H7 (cell line): ENCODE measurements at places on chromosomes 12 and 14.

GRCh38 chr14:24806061-24806678 lies 172.2 kb upstream of the GZMB start:
- DNase-seq = peak; percentile 64

- DNase-seq = peak; percentile 15
These were observed 171.6 kb downstream of the FBXL14 start for GRCh38 chr12:1422604-1423315.

GRCh38 chr12:29889737-29890136 lies 106.0 kb upstream of the TMTC1 start:
- peak; percentile 64 for DNase-seq

DNA sequence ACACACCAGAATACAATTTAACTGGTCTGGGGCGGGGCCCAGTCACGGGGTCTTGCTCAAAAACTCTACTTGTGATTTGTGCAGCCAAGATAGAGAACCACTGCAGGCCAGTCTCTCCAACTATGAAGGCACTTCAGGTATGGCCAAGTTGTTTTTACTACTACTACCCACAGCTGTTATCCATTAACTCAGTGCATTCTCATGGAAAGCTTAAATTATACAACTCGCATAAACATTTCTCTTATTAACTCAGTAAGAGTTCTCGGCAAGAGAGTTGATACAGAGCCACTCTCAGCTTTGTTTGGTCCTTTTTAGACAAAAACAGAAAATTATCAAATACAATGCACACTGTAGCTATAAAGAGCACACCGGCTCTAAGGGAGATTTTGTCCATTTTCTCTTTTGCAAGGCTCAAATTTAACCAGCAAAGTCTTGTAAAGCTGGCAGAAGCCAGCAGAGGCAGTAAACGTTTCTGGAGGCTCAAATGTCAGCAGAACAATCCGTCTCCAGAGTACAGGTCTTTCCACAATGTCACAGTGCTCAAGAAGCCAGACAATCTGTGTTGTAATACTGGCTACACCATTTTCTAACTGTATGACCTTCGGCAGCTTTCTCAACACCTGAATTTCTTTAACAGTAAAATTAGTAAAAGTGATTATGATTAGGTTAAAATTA lies 85.9 kb downstream of the PTGER2 start:
- peak; percentile 16 for DNase-seq

- no peak for DNase-seq
These were observed 206.6 kb upstream of the PRMT8 start for GRCh38 chr12:3284405-3284804.

DNA sequence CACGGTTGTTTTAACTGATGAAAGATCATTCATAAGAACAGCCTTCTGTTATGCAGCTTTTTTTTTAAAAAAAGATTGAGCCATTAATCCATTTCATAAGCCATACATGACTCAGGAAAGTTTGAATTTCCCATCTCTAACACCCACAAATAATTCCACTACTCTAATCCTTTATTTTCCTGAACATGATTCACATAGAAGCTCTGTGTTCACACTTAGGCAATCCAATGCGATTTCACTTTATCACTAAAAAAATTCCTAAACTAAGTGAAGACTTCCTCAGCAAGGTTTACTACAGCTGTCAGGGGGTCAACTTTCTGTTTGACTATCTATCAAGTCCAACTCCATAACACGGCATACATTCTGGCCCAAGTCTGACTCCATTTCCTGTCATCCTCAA lies 25.9 kb downstream of the PKP2 start:
- DNase-seq = no peak

GRCh38 chr14:51546099-51546498 lies 105.6 kb upstream of the FRMD6 start:
- no peak for DNase-seq

DNA sequence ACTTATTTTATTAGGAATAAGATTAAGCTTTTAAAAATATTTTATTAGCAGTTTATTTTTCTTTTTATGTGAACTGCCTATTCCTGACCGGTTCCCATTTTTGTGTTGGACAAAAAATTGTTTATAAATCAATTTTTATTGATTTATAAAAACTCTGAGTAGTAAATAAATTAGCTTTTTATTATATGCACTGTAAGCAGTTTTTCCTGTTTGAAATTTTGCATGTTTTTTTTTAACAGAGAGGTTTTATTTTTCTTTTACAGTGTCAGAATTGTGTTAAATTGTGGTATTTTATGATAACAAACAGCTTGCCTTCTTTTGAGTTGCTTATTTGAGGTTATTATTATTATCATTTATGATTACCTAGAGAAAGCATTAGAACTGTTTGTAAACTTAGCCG lies 68.1 kb downstream of the FOXA1 start:
- DNase-seq = no peak

DNA sequence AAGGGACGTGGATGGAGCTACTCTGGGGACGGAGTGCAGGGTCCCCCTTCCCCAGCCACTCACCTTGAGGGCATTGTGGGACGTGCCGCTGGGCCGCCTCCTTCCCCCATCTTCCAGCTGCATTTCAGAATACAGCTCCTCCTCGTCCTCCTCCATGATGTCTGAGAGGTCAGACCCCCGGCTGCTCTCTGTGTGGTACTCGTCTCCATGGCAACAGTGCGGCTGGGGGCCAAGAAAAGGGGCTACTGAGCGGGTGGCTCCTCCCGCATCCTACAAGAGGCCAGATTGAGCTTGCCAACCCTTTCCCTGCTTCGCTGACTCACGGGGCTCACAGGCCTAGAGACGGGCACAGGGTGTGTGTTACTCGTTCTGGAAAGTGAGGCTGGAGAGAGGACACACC lies 90.4 kb downstream of the PIWIL1 start:
- peak; percentile 72 for DNase-seq

DNA sequence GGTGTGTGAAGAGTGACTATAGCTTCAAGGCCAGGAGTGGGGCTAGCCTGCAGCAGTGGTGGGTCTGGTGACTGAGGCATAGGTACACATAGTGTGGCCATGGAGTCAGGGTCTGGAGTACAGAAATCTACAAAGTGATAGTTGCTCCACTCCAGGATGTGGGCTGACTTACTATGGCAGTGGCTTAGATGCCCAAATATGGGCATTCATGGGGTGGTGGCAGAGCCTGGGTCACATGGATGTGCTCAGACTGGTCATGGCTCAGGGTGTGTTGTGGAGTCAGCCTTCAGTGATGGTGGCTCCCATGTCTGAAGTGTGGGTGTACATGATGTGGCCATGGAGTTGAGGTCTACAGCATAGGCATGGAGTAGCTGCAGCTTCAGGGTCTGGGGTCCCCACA lies 27.3 kb downstream of the CLEC6A start:
- no peak for DNase-seq

DNA sequence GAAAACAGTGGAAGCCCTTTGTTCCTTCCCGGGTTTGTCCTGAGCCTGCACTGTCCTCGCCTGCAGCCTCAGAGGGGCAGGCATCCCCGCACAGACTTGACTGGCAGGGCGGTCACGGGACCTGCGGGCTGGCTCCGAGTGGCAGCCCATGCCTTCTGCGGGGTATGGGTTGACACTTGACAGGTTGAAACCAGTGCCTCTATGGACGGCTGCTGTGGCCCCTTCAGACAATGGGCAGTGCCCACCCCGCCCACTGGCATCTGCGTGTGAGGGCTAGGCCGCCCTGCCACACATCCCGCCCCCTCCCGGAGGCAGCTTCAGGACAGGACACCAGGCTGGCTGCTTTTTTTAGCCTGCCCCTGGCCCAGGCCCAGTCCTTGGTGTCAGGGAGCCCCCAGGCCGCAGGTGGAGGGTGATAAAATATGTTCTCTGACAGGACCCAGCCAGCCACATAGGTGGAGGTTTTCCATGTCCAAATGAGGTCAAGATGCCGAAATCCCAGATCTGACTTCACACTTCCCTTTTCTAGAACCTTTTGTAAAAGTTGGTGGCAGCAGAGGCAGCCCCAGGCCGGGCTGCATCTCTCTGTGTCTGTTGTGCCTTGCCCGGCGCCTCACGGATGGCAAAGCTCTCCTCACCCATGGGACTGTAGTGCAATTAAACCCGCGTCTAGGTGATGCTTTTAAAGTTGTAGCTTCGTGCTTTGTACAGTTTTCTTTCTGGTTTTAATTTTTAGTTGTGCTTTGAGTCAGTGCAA lies 10.0 kb downstream of the ANKRD9 start:
- DNase-seq = no peak

GRCh38 chr14:71471634-71472355 lies 460.4 kb upstream of the RGS6 start:
- DNase-seq = no peak

- no peak for DNase-seq
These were observed 24.0 kb upstream of the TSPAN11 start for GRCh38 chr12:30902596-30902995.

GRCh38 chr14:93540235-93540634 lies 109.5 kb downstream of the UNC79 start:
- no peak for DNase-seq

GRCh38 chr14:89833120-89833532 lies 121.4 kb downstream of the EFCAB11 start:
- DNase-seq = no peak

GRCh38 chr12:58502226-58502625 lies 418.1 kb downstream of the LRIG3 start:
- no peak for DNase-seq

GRCh38 chr12:12017798-12018197 lies 52.9 kb upstream of the BCL2L14 start:
- DNase-seq = peak; percentile 82

DNA sequence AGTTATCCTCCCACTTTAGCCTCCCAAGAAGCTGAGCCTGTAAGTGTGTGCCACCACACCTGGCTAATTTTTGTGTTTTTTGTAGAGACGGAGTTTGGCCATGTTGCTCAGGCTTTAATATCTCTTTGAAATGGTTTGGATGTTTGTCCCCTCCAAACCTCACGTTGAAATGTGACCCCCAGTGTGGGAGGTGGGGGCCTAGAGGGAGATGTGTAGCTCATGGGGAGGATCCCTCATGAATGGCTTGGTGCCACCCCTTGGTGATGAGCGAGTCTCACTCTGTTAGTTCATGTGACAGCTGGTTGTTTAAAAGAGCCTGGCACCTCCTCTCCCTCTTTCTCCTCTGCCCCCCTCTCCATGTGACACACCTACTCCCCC lies 23.6 kb upstream of the TTC7B start:
- no peak for DNase-seq

- DNase-seq = no peak
These were observed 6.6 kb downstream of the PTHLH start for GRCh38 chr12:27965966-27966365.

DNA sequence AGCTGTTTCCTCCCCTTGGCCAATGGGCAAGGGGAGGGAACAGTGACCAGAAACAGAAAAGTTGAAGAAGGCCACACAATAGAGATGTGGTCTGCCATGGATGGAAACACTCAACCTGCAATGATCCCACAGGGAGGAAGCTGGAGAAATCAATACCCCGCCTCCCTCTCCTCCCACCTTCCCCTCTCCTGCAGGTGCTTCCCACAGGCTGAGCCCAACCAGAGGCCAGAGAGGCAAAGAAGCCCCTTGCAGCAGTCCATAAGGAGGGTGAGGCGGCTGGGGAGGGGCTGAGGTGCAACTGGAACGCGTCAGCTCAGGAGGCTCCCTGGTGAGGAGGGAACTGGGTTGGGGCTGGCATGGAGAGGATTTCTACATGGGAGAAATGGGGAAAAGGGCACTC lies 84.0 kb downstream of the RNF34 start:
- DNase-seq = peak; percentile 42

DNA sequence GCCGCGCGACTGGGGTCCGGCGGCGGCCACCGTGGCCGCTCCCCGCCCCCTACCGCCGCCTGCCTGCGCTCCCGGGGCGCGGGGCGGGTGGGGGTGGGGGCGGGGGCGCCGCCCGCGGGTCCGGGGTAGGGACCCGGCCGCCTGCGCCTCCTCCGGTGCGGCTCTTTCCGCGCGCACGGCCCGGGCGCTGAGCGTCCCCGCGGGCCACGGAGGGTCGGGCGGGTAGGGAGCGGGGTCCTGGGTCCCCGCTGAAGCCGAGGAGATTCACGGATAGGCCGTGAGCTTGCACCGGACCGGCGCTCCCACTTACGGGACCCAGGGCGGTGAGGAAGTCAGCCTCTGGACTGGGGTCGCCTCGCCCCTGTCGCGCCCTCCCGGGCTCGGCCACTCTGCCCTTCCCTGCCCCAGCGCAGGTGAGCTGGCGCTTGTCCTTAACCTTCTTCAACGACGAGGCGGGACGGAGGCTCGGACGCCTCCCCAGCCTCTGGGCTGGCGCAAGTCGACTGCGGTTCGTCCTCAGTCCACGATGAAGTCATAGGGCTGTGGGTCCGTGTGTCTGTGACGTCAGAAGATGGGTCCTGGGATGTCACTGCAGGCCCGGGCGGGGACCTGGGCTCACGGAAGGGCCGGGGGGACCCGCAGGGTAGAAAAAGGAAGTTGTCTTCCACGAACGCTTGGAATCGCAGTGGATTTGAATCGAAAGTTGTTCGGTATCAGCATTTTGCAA lies 514 bp downstream of the FBXO34 start:
- DNase-seq = peak; percentile 82

GRCh38 chr14:34069854-34070582 lies 119.1 kb upstream of the EGLN3 start:
- no peak for DNase-seq

DNA sequence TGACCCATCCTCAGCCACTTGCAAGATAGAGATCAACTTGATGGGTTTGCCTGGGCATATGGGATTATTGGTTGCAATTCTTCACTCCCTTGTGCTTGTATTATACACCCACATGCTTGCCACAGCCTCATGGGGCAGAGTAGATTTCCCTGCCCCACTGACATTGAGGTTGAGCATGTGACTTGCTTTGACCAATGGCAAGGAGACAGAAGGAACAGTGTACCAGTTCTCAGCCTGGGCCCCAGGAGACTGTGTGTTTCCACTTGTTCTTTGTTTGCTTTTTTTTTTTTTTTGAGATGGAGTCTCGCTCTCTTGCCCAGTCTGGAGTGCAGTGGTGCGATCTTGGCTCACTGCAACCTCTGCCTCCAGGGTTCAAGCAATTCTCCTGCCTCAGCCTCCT lies 31.8 kb downstream of the CALM1 start:
- DNase-seq = no peak

- no peak for DNase-seq
These were observed 24.1 kb downstream of the TMTC3 start for GRCh38 chr12:88166179-88166578.

DNA sequence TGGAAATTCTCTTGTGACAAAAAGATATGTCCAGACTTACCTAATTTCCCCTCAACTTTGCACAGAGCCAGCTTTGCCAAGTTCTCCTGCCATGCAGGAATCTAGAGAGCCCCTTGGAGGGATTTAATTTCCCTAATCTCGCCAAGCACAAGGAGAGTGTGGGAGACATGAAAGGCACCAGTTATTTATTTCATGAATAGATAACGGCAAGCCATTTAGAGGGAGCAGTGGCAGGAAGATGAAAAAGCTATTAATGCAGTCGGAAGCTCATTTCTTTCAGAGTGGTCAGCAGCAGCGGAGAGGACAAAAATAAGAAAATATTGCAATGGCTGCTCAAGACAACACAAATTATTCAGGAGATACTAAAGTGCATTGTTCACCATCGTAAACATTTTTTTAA lies 150.9 kb upstream of the WSCD2 start:
- DNase-seq = no peak

- no peak for DNase-seq
These were observed 54.7 kb downstream of the PLEKHG3 start for GRCh38 chr14:64758691-64759554.

GRCh38 chr12:109763201-109763841 lies 49.7 kb downstream of the FAM222A start:
- no peak for DNase-seq
